ENCODE measurements at places on chromosomes 12 and 14.
A peak's percentile ranks its signal among the peaks of the same experiment; 100 is the strongest.

- no peak for DNase-seq
Observed at GRCh38 chr14:72366619-72367018, 434.4 kb downstream of the RGS6 start.

GRCh38 chr14:74571901-74572725 lies 39.9 kb downstream of the LTBP2 start:
- peak; percentile 16 for DNase-seq

DNA sequence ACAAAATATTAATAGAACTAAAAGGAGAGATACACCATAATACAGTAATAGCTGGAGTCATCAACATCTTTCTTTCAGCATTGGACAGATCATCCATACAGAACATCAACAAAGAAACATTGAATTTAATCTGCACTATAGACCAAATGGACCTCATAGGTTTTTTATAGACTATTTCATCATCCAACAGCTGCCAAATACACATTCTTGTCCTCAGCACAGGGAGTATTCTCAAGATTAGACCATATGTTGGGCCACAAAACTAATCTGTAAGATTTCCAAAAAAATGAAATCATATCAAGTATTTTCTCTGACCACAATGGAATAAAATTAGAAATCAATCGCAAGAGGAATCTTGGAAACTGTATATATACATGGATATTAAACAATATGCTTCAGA lies 86.9 kb downstream of the FSCB start:
- DNase-seq: no peak

GRCh38 chr12:93896427-93896826 lies 219.3 kb downstream of the CRADD start:
- no peak for DNase-seq

- DNase-seq: no peak
Observed at GRCh38 chr12:25689996-25690501, 137.0 kb upstream of the LMNTD1 start.

GRCh38 chr12:45914090-45914489 lies 76.3 kb downstream of the SCAF11 start:
- no peak for DNase-seq

GRCh38 chr14:103456167-103456835 lies 66.3 kb downstream of the CKB start:
- peak; percentile 1 for DNase-seq

DNA sequence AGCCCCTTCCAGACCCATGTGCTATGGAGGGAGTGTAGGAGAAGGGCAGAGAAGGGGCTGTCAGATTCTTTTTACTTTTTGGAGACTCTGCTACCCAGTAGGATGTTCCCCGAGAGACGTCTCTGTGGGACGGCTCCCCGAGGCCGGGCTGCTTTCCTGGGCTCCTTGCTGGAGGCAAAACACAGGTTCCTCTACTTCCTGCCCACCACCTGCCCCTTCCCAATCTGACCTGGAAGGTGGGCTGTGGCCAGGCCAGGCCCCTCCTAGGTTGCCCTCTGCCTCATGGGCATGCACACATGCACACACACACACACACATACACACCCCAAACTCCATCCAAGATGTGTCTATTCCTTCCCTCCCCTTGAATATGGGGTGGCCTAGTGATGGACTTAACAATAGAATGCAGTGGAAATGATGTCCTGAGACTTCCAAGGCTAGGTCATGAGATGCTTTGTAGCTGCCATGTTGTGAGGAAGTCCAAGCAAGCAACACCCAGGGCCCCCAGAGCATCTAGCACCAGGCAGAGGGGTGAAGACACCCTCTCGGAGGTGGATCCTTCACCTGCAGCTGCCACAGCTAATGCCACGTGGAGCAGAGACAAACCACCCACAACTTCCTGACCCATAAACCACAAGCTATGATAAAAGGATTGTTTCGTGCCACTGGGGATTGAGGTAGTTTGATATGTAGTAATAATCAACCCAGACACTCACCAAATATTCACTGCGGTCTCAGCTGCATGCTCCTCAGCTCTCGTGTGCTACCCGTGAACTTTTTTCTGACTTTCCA lies 1.6 kb upstream of the ASB2 start:
- DNase-seq: peak; percentile 78

- DNase-seq: no peak
Observed at GRCh38 chr12:59649203-59649602, 53.4 kb downstream of the SLC16A7 start.

DNA sequence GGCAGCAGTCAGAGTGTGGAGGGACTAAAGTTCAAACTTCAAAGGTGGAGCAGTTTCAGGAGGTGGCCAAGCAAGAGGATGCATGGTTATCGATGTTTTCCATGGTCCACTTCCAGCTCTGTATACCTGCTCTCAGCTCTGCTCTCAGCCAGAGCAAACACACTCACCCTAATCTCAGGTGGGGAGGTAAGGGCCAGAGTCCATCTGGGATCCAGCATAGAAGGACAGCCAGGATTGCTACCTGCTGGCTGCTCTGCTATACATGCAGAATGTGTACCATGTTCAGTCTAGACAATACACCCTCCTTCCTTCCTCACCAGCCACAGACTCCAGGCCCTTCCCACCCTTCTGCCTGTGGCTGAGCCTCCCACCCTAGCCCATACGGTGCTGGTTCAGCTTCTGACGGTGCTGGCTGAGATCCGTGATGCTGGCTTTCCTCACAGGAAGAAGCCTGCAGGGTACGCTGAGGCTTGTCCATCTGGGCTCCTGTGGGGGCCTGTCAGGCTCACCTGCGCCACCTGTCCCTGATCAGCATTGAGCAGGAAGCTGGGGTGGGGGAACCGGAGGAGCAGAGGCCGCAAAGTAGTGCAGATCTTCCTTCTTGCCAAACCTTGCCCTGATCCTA lies 2.4 kb downstream of the CBLN3 start:
- DNase-seq: peak; percentile 21

GRCh38 chr12:98403385-98403784 lies 112.0 kb upstream of the TMPO start:
- DNase-seq: no peak

GRCh38 chr12:64587447-64587846 lies 22.8 kb upstream of the RASSF3 start:
- no peak for DNase-seq

DNA sequence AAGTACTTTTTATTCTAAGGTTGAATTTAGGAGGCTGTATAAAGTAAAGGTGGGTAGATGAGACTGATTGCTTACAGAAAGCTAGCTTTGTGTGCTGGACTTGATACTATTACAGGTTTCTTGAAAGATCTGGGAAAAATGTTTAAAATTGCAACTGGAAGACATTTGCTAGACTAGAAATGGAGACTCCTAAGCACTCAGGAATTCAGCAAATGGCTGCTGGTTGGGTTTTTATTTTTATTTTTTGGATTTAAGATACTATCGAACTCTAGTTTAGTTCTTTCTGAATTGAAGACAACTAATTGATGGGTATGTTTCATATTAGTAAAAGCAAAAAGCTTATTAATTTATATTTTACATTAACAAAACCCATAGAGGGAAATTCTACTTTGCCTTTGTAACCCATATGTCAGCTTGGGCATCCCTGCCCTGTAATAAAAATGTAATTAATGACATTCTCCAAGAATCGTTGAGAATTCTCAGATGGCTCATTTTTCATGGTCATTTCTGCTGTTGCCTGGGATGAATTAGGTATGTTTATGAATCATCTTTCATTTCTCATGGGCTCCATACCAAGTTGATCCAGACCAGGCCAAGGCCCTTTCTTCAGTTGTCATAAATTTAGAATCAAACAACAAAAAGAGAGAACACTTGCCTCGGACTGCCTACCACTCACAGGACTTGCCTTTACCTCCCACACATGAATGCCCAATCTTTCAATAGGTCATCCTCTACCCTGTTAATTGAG lies 102.1 kb downstream of the ERGIC2 start:
- DNase-seq: no peak

- peak; percentile 55 for DNase-seq
Observed at GRCh38 chr12:38904537-38905479, 583 bp downstream of the CPNE8 start.

- DNase-seq: no peak
Observed at GRCh38 chr12:43338848-43339526, 213.0 kb downstream of the ADAMTS20 start.

GRCh38 chr12:65565601-65566560 lies 258.4 kb upstream of the HMGA2 start:
- no peak for DNase-seq

GRCh38 chr12:49963976-49964815 lies 2.5 kb downstream of the AQP5 start:
- no peak for DNase-seq

- no peak for DNase-seq
Observed at GRCh38 chr12:91100906-91101305, 10.4 kb downstream of the LUM start.

DNA sequence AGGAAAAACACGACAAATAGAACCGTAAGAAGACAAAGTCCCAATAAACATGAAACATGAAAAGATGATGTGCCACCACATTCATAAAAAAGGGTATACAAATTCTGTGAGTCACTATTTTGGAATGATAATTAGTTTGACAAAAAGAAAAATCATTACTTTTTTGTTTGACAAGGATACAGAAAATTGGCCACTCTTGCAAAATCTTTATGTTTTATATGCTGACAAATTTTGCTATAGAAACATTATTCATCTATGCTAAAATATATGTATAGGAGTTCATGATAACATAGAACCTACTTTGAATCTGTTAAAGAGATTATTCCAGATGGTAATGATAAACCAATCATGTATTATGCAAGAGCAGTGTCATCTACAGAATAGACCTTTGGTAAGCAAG lies 1201.0 kb downstream of the FSCB start:
- DNase-seq: no peak

GRCh38 chr12:49633703-49634345 lies 10.5 kb downstream of the PRPF40B start:
- no peak for DNase-seq

- no peak for DNase-seq
Observed at GRCh38 chr12:92275443-92276154, 130.0 kb upstream of the BTG1 start.

- DNase-seq: no peak
Observed at GRCh38 chr12:61879229-61879628, 381.0 kb upstream of the USP15 start.

DNA sequence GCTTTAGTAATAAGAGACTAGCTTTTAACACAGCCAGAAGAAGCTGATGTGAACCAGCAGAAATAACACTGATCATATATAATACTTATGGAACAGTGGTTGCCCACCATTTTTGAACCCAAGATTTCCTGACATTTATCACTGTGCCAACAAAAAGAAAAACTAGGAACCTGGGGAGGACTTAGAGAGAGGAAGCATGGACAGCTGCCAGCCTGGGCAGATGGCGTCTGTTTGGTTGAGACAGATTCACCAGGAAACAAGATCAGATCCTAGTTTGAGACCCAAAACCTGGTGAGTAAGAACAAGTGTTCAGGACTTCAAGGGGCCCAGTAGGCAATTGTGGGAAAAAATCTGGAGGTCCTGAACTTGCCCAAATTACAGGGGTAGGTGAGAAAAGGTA lies 95.3 kb downstream of the BICD1 start:
- DNase-seq: no peak

DNA sequence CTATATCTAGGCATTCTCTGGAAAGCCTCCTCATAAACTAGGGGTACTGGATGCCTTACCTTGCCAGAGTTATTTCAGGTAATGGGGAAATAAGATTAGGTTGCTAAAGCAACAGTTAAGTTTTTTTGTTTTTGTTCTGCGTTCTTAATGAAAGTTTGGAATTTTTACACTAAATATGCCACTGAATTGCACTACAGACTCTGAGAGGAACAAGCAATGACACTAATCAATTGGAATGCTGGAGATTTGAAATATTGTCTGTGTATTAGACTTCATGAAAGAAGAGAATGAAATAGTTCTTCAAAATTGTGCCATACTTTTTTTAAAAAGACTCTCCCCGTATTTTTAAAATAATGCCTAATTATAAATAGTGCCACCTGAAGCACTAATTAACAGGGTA lies 287.8 kb downstream of the NAV3 start:
- DNase-seq: no peak

- DNase-seq: no peak
Observed at GRCh38 chr12:3683670-3684069, 69.2 kb downstream of the CRACR2A start.

Data from CD4-positive, alpha-beta T cell treated with Interleukin-2 at 100 ng/mL for 4 hours (primary cell).